ENCODE measurements at places on chromosomes 5 and 9.

- no peak for DNase-seq
These were observed 94.5 kb downstream of the PLPP1 start for GRCh38 chr5:55440188-55440646.

DNA sequence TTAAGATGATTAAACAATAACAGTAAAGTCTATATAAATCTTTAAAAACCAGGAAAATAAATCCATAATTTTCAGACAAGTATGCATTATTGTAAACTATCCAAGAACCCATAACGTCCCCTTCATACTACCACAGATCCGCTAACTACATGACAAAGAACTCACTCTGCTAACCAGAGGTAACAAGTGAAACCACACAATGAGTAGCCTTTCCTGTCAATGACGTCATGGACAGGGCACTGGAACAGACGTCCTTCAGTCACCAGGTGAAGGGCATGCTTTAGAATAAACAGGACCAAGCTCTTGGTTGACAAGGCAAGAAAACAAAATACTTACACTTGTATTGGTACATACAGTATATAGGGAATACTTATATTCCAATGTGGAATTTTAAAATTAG lies 45.2 kb downstream of the RNF130 start:
- no peak for DNase-seq

GRCh38 chr5:99331061-99331460 lies 402.3 kb upstream of the CHD1 start:
- no peak for DNase-seq

- DNase-seq = no peak
These were observed 17.7 kb downstream of the RFX3 start for GRCh38 chr9:3508078-3508431.

- DNase-seq = peak; percentile 44
These were observed 58.8 kb upstream of the ANGPTL2 start for GRCh38 chr9:127181315-127181580.

GRCh38 chr9:4145482-4145881 lies 154.4 kb downstream of the GLIS3 start:
- DNase-seq = no peak

- no peak for DNase-seq
These were observed 131.7 kb downstream of the DAB2IP start for GRCh38 chr9:121783111-121783510.

DNA sequence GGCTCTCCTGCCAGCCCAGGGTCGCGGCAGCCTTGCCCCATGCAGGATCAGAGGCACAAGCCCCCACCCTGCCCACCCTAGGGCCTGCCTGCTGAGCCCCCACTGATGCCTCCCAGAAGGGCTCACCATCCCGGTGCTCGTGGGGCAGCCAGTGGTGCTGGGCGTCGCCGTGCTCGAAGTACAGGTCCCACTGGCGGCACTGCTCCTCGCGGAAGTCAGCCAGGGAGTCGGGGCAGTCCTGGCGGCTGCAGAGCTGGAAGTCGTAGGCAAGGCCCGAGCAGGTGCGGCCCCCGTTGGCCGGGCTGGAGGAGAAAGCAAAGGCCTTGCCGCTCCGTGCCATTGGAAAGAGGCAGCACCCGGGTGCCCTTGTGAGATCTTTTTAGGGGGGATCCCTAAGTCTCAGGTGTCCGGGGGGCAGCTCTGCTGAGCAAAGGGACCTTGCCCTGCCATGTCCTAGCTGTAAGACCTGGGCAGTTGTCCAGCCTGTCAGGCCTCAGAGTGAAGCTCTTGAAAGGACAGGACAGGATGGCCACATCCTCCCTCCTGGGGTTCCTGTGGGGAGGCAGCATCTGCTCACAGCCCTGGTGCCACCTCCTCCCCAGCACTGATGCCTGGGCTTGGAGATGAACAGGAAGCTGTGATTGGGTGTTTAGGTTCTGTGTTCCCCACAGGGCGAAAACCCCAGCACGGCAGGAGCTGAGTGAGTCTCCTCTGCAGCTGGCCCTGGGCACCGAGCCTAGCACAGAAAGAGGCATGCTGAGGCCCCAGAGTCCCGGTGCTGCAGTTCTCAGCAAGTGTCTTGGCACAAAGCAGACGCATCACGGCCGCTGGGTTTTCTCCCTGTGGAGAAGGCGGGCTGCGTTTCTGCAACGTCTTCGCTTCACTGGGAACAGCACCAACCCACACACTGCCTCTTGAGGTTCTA lies 77.7 kb downstream of the ZNF354C start:
- DNase-seq = no peak
